ENCODE measurements at places on chromosomes 4 and X.

DNA sequence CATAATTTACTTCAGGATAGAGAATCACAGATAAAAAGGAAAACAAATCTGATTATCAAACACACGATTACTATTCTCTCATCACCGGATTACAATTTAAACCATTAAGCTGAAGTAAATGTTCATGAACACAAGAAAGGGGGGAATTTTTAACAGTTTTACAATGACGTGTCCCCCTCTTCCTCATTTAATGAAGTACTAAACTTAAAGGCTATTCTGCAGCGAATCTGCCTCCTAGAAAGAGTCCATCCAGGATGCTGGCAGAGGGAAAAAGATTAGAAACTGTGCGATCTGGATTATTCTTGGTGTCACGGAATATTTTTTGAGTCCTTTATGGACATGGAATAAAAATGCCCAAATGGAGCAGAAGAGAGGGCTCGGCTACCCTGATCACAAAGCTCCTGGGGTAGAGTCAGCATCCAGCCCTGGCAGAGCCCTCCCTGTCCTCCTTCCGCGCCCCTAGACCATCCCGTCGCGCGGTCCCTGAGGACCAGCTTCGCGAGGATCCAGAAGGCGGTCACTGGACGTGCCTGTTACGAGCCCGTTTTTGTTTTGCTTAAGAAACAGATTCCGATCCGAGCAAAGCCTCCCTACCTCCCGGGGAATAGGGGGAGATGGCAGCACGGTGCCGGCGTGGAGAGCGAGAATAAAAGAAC lies 1.2 kb downstream of the ELF2 start:
- DNase-seq: no peak

GRCh38 chr4:168598191-168598590 lies 101.3 kb downstream of the PALLD start:
- DNase-seq: no peak

GRCh38 chrX:135707880-135708279 lies 5.6 kb upstream of the CT45A1 start:
- peak; percentile 71 for DNase-seq

GRCh38 chr4:66613591-66613990 lies 931.7 kb downstream of the CENPC start:
- DNase-seq: no peak

DNA sequence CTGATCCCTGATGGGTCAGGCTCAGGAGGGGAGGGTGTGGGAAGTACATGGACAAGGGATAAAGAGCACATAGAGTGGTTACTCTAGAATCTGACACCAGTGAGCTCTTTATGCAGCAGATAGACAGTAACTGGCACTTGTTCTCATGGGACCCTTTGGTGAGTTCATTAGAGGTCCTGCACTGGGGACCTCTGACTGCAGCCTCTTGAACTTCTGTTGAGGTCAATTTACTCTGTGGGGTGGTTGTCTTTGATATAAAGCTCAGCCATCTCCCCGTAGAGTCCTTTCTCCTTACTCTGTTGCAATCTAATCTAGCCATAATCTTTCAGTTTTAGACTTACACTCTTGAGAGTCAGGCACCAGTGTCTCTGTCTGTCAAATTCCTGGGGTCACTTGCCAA lies 222.4 kb downstream of the GPAT3 start:
- no peak for DNase-seq

GRCh38 chr4:88219099-88219498 lies 60.7 kb upstream of the ABCG2 start:
- DNase-seq: no peak

DNA sequence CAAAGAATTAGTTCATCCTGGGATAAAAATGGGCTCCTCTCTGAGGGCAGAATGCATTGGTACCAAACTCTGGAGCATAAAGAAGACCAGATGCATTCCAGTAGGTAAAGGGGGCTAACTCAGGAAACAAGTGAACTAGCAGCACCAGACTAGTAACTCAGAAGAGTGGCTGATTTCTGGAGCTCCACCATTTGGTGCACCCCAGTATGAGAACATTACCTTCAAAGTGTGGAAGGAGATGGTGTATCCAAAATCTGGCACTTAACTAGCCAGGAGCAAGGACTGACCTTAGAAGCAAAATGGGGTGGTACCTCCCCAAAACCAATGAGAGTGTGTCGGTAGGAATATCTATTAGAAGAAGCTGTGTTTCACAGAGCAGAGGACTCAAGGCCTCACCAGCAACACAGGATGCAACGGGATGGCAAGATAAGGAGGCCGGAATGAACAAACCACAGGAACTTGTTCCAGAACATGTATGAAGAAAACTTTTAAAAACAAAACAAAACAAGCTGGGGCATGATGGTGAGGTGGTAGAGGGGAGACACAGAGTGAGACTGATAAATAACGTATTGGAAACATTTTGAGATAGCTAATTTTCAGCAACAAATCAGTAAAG lies 142.3 kb downstream of the INPP4B start:
- DNase-seq: no peak

DNA sequence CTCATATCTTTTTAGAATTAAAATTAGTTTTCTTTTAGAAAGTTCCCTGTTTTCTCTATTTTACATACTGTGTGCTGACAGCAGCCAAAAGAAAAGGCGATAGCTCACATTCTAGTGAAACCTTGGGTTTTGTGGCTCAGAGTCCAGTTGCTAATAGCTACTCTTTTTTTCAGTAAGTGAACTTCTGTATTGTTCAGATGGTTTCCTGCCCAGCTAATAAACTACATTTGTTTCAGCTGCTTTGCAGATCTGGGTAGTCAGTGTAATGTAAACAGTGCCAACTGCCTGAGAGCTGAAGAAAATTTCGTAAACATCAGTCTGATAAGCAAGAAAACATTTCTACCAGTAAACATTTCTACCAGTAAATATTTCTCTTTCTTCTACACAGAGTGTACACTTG lies 370.2 kb downstream of the GRIA2 start:
- DNase-seq: no peak

DNA sequence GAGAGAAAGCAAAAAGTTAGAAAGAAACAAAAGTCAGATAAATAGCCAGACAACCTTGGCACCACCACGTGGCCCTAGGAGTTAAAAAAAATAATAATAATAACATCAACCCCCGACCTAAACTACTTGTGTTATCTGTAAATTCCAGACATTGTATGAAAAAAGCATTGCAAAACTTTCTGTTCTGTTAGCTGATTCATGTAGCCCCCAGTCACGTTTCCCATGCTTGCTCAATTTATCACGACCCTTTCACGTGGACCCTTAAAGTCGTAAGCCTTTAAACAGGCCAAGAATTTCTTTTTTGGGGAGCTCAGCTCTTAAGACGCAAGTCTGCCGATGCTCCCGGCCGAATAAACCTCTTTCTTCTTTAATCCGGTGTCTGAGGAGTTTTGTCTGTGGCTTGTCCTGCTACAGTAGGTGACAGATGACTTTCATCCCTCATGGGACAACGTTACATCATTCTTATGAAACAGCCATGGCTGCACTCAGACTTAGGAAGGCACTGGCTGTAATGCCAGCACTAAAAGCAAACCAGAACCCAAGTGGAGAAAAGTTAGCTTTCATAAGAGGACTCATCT lies 520 bp downstream of the ACOX3 start:
- DNase-seq: no peak

DNA sequence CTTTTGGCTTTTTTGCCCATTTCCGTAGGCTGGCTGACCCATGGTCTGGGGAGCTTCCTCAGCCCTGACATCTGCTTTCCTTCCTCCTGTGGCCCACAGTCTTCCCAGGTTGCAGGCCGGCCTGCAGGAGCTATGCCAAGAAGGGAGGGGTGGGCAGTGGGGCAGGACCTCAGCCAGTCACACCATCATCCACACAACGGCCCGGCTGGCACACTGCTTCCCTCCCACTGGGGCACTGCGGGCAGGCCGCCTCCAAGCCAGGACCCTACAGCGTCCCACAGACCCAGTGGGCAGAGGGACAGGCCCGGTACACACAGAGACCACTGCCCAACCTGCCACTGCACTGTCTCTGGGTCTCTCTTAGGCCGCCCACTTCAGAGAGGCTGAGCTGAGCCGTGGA lies 38.0 kb downstream of the CTBP1 start:
- DNase-seq: peak; percentile 56
